ENCODE measurements at places on chromosomes 4 and X. TPM values are rescaled to one million over a fixed set of nuclear protein-coding genes. Genes with fewer than 3 reads are reported as not detected.

GRCh38 chr4:121228848-121229247 is 64.7 kb upstream of the TNIP3 start:
- DNase-seq, result no peak
- no peak overlapping the region for H3K27ac ChIP-seq
- H3K27me3 ChIP-seq, result no peaks in the 10 kb centered on the region
- H3K4me3 ChIP-seq, result no peak overlapping the region
- H3K4me1 ChIP-seq, result no peaks in the 10 kb centered on the region

- no peaks in the 10 kb centered on the region for H3K36me3 ChIP-seq
- no peak overlapping the region for H3K4me3 ChIP-seq
- no peak overlapping the region for H3K27ac ChIP-seq
- no peaks in the 10 kb centered on the region for H3K27me3 ChIP-seq
- no peak for DNase-seq
- H3K4me1 ChIP-seq, result no peaks in the 10 kb centered on the region
These were observed 61.3 kb downstream of the AR start for GRCh38 chrX:67604979-67605703.

DNA sequence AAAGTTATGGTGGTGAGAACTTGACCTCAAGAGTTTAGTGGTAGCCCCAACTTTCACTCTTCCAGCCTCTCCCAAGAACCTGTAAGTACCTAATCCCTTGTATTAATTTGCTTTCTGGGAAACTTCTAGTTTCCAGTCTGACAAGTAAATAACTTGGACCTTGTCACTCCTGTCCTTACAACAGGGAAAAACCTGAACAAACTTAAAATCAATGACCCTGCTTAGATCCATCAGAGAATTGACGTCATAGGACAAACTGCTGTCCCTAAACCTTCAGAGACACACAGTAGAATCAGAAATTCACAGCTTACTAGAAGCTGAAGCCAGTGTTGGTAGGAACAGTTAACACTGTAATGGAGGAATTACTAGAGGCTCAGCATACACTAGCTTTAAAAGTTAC is 60.0 kb upstream of the DCLK2 start:
- H3K4me1 ChIP-seq, result no peaks in the 10 kb centered on the region
- no peak overlapping the region for H3K27ac ChIP-seq
- H3K27me3 ChIP-seq, result peaks cover 3% of the 10 kb centered on the region
- H3K4me3 ChIP-seq, result no peak overlapping the region

DNA sequence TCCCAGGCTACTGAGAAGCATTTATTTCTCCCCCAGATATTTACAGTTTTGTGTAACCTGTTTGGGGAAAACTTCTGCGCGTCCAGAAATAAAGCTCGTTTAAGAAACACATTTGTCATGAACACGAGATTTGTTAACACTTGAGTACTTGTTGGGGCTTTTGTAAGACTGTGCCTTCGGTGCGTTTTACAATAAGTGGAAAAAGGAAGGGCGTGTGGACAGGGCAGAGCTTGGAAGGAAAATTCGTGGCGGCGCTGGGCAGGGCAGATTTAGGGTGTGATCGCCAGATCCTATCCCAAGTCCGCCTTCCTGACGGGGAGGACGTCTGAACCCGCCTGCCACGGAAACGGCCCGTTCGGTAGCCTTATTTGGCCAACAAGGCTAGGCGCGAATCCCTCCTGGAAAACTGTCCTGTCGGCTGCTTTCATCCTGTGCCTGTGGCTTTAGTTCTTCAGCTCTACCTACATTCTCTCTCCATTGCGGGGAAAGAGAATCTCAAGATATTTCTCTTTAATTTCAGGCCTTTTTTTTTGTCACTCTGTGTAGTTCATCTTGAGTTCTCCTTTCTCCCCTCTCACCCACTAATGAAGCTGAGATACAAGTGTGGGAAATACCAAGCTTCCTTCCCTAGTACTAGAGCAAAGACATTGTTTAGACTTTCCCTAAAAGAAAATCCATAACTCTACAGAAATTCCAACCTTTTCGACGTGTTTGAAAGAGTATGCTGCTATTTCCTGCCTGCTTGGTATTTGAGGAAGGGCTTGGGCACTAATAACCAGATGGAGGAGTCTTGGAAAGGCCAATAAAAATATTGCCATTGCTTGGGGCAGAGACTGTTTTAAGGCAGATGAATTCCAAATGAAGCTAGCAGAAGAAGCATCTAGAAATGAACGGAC is 982 bp downstream of the PDLIM5 start:
- H3K27ac ChIP-seq, result no peak overlapping the region
- peaks cover 2% of the 10 kb centered on the region for H3K36me3 ChIP-seq
- no peak for DNase-seq
- peak overlapping the region; percentile 96 for H3K4me3 ChIP-seq

CT45A1 gene
- total RNA-seq, result not detected

DNA sequence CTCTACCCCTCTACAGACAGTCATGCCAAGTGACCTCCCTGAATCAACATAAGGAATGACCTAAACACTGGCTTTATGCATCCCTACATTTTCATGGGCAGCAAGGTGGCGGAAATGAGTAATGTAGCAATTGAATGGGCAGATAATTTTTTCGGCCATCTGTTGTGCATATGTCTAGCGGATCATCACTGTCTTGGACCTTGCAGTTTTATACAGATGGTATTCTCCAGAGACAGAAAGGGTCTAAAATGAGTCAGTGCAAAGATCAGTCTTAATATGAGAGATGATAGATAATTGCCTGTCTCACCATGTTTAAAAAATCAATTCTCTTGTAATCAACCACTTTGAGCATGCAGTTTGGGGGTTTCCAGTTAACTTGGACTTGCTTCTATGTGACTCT is 177.3 kb upstream of the DKK2 start:
- no peaks in the 10 kb centered on the region for H3K36me3 ChIP-seq
- H3K27me3 ChIP-seq, result no peaks in the 10 kb centered on the region
- no peak overlapping the region for H3K27ac ChIP-seq
- no peak for DNase-seq
- H3K4me3 ChIP-seq, result no peak overlapping the region

DNA sequence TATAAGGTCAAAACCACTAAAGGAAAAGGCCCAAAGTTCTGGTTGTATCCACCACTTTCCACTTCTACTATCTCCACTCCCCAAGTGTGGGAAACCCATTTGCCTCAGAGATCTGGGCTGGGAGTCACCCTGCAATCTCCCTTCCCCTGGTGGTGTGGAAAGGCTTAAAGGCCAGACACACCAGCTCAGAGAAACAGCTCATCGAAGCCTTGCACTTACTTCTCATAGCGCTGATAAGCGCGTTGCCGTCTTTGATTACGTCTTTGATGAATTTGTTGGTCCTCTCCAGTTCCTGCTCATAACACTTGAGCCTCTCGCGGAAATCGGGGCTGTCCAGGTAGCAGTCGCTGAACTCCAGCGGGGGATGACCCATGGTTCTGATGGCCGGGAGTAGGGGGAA is 647 bp downstream of the OPHN1 start:
- H3K27ac ChIP-seq, result no peak overlapping the region
- no peaks in the 10 kb centered on the region for H3K36me3 ChIP-seq
- H3K27me3 ChIP-seq, result peaks cover 21% of the 10 kb centered on the region
- H3K4me3 ChIP-seq, result peak overlapping the region; percentile 56
- no peak for DNase-seq

DNA sequence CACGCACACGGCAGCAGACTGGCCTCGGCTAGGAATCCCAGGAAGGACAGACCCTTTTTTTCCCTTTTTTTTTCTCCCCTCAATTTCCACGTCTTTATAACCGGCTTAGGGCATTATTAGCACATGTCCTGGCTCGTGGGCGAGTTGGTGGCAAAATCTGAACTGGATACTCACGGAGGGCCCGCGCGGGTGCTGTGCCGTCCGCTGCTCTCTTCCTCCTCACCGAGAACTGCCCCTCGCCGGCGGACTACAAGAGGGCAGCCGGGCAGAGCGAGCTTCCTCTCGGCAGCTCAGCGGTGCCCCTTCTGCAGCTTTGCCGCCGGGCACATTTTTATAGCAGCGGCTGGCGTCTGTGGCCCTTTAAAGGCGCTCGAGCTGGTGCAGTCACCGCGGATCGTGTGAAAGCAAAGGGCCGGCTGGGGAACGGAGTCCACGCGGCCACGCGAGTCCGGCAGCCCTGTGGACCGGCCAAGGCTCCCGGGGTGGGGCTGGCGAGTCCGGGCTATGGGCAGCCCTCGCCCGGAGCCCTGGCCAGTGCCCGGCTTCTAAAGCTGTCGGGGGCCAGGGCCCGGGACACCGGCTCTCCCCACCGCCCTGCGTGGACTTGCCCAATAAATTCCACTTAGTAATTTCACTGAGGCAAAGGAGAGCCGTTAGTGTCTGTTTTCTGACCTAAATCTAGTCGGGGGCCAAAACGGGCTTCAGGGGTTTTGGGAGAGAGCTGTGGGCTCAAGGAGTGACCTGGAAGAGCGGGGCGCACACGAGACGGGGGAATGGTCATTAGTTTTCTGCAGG is 1.3 kb upstream of the CITED1 start:
- peak overlapping the region; percentile 43 for H3K4me3 ChIP-seq
- peak; percentile 49 for DNase-seq
- no peaks in the 10 kb centered on the region for H3K36me3 ChIP-seq
- H3K4me1 ChIP-seq, result peaks cover 40% of the 10 kb centered on the region
- H3K27ac ChIP-seq, result no peak overlapping the region

L1CAM gene
- 0.23 TPM for total RNA-seq

TMEM255A gene
- total RNA-seq, result 1.5 TPM

REPS2 gene
- 0.59 TPM for total RNA-seq

DNA sequence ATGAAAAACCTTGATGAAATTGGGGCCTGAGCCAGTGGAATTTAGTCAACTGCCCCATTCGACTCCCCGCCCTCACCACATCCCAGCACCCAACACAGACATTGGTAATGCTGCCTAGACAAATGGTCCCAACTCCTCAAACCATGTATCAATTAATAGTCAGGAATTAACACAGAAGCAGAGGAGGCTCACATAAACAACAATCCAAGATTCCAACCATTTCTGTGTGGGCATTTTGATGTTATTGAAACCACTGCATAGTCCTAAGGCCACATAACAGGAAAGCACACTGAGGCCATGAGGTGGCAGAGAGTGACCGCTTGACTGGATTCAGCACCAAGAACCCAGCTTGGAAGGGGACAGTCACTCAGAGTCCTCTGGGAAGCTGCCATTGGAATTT is 22.5 kb upstream of the PTCHD1 start:
- no peaks in the 10 kb centered on the region for H3K27me3 ChIP-seq
- no peaks in the 10 kb centered on the region for H3K4me1 ChIP-seq
- no peak overlapping the region for H3K27ac ChIP-seq
- DNase-seq, result no peak
- H3K4me3 ChIP-seq, result no peak overlapping the region

LARP1B gene
- 10.7 TPM for total RNA-seq

- H3K36me3 ChIP-seq, result peaks cover 7% of the 10 kb centered on the region
- peak overlapping the region; percentile 71 for H3K27ac ChIP-seq
- peaks cover 42% of the 10 kb centered on the region for H3K4me1 ChIP-seq
- peak overlapping the region; percentile 4 for H3K4me3 ChIP-seq
These were observed 186.5 kb downstream of the RAP1GDS1 start for GRCh38 chr4:98447648-98448047.

DNA sequence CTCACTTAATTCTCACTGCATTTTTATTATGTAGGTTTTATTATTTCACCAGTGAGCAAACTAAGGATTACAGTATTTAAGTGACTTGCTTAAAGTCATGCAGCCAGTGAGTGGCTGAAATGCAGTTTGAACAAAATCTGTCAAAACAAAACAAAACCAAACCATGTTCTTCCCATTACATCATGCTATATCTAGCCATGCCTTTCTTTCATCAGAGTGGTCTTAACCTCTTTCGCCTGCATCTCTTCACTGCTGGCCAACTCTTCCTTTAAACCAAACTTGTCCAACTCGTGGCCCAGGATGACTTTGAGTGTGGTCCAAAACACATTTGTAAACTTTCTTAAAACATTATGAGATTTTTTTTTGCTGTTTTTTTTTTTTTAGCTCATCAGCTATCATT is 223.2 kb downstream of the PCDH7 start:
- no peak overlapping the region for H3K27ac ChIP-seq
- no peaks in the 10 kb centered on the region for H3K4me1 ChIP-seq
- no peak overlapping the region for H3K4me3 ChIP-seq
- no peaks in the 10 kb centered on the region for H3K27me3 ChIP-seq

- no peaks in the 10 kb centered on the region for H3K4me1 ChIP-seq
- no peaks in the 10 kb centered on the region for H3K36me3 ChIP-seq
These were observed 61.3 kb downstream of the DCTD start for GRCh38 chr4:182855877-182856276.

DNA sequence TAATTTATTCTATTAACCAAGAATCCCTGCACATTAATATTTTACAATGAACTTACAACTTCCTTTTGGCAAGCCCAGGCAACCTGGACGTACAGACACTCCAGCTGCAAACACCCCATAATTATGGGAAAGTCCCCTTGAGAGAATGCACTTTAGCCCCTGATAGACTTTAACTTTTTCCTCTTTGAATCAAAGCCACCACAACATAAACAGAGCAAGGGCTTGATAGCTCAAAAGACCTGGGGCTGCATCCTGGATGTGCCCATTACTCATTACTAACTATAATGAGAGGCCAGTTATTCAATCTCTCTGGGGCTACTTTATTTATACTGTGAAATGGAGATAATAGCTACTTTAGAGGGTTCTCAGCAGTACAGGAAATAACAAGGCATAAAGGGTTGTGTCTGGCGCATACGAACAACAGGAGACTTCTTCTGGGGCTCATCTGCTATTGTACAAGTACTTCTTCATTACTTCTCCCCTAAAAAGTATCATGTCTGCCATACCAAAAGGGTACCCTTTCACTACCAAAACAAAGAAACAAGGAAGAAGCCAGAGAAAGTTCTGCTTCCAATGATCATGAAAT is 54.9 kb downstream of the CASK start:
- peaks cover 3% of the 10 kb centered on the region for H3K4me1 ChIP-seq
- peak; percentile 27 for DNase-seq
- no peak overlapping the region for H3K4me3 ChIP-seq
- H3K27me3 ChIP-seq, result no peaks in the 10 kb centered on the region
- no peaks in the 10 kb centered on the region for H3K36me3 ChIP-seq

GRCh38 chr4:86054286-86055032 is 305.4 kb downstream of the MAPK10 start:
- no peak for DNase-seq
- H3K4me1 ChIP-seq, result no peaks in the 10 kb centered on the region
- no peaks in the 10 kb centered on the region for H3K36me3 ChIP-seq
- no peak overlapping the region for H3K27ac ChIP-seq
